CD4-positive, alpha-beta T cell treated with Interleukin-21 for 1 hour (primary cell): ENCODE measurements at places on chromosomes 3 and 15.

DNA sequence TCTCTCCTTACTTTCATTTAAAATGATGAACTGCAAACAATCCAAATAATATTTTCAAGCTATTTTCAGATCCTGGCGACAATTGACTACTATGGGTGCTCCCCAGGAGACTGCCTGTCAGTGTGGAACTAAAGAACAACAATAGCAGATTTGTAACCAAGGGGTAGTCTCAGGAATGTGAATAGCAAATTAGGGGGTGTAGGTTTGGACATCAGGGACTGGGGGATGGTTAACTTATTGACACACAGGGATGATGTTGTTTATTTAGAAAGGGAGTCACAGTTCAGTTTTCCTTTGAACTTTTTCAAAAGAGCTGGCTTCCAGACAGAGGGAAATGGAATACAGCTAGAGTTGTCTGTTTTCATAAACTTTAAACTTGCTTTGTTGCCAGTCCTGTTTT, 229.8 kb downstream of the LRTM1 start:
- DNase-seq, result no peak

DNA sequence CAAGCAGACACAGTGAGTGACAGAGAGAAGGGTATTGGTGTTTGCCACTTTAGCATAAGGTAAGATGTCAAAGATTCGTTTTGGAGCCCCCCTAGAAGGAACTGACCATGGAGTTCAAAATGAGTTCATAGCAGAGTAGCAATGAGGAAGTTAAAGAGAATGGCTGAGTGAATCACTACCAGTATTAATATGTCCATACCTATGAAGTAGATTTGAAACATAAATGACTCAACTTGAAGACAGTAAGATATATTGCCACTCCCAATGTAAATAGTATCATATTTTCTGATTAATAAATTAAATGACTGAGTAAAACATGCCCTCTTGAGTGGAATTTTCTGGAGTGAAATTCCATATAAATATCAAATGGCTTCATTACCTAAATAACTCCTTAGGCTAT, 675.1 kb downstream of the NLGN1 start:
- no peak for DNase-seq

DNA sequence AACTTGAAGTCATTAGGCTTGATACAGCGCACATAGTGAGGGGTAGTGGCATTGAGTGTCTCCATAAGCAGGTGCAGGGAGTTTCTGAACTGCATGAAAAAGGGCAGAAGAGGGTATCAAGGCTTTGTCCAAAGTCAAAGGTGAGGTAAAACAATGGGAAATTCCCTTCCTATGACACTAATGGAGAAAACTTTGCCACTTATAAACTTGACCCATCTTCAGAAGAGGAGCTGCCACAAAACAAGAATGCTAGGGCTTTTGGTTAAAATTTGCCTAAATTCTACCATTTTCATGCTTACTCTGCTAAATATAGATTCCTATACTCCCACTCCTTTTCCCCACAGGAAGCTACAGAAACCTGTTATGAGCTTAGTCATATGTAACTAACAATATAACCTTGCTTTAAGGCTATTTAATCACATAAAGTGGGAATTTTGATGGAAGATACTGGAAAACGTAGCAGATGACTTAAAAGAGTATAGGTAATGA, 87.5 kb upstream of the MYO5C start:
- no peak for DNase-seq

- DNase-seq, result no peak
These were observed 308.6 kb downstream of the CLSTN2 start for GRCh38 chr3:140243575-140243974.

DNA sequence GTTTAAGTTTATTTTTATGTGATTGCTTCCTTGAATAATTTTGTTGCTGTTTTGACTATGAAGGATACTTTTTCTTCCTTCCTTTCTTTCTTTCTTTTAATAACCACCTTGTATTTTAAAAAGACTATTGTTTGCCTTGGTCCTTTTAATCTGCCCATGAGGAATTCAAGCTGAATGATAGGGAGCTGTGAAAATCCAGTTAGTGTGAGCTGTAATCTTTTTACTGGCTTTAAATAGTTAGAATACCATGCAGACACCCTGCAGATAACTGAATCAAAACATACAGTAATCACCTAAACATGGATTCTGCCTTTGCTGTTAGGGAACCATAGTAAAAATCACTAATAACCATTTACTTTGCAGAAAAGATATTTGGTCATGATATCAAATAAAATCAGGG, 110.7 kb downstream of the RSRC1 start:
- DNase-seq, result no peak

GRCh38 chr15:39908186-39908585, 11.9 kb downstream of the GPR176 start:
- no peak for DNase-seq

DNA sequence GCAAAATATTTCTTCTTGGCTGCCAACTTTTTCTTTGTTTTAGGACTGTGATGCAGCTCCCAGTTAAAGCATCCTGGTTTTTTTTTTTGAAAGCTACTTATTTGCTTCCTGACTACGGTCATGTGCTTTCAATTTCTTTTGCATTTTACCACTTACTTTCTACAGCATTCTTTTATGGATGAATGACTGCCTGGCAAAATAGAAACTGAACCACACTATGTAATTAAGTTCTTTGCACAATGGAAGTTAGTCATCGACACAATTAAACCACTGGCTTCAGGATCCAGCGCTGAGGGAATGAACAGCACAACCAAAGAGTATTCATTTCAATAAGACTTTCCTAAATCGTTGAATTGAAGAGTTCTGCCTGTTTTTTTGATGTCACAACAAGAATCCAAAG, 82.2 kb upstream of the EPHA3 start:
- DNase-seq, result no peak

GRCh38 chr3:124097362-124098131, 105.6 kb upstream of the ROPN1 start:
- DNase-seq, result no peak

DNA sequence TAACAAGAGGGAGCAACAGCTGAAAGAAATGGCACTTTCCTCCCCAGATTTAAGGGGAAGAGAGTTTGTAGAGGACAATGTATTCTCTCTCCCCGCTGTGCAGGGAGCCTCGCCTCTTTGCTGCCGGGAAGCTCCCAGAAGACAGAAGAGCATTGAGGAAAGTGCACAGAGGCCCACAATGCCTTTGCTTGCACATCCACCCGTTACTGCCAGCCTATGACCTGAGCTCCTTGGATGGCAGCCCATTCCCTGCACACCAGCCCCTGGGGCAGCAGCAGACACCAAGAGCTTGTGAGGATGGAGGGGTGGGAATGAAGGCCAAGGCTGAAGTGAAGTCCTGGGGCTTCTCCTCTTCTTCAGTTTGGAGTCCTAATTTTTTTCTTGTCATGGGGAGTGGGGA, 67.0 kb downstream of the CLDN11 start:
- no peak for DNase-seq
